ENCODE measurements at places on chromosomes 12 and 14.
A peak's percentile ranks its signal among the peaks of the same experiment; 100 is the strongest.

- DNase-seq, result no peak
Measured at GRCh38 chr12:105072888-105073488, 11.3 kb downstream of the ALDH1L2 start.

DNA sequence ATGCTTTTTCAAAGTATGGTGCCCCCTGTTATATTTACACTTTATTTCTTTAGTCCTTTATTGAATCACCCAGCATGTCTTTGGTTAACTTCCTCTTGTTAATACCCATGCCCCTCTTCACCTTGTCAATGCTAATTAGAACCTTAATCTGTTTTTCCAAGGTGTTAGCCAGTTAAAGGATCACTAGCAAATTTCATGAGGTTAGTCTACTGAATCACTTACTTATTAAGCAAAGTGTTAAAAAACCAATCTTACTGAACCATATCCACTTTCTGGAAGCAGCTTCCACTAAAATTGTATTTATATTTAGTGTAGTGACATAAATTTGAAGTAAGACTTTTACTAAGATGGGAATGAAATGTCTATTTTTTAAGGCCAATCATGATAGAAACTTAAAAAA is 27.9 kb downstream of the TAOK3 start:
- DNase-seq, result no peak

GRCh38 chr14:31418440-31418839 is 1.9 kb downstream of the HEATR5A start:
- no peak for DNase-seq

GRCh38 chr14:22434901-22435550 is 154.0 kb downstream of the DAD1 start:
- DNase-seq, result peak; percentile 44

- DNase-seq, result no peak
Measured at GRCh38 chr12:49044660-49045059, 15.9 kb downstream of the KMT2D start.

GRCh38 chr12:123834845-123835244 is 72.7 kb downstream of the DNAH10 start:
- no peak for DNase-seq

DNA sequence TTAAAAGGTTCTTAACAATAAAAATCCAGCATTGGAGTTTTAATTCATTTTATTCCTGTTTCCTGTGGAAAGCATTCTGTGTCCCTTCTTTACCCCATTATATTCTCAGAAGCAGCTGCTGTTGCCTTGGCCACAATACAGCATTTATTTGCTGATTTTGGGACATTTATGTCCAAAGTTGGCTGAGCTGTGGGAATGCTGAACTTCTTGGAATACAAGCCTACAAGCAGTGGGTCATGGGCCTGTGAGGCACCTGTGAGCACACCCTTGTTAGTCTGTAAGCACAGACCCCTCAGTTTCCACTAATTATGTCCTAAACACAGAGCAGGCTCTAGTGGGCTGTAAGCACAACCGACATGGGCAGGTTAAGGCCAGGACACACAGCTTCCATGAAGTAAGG is 122.2 kb upstream of the IGF1 start:
- DNase-seq, result no peak

GRCh38 chr14:81990312-81990761 is 456.7 kb upstream of the SEL1L start:
- peak; percentile 15 for DNase-seq

- DNase-seq, result no peak
Measured at GRCh38 chr14:58143106-58143505, 8.9 kb downstream of the ARMH4 start.

- peak; percentile 97 for DNase-seq
Measured at GRCh38 chr14:49946320-49947141, 53.6 kb downstream of the ARF6 start.

DNA sequence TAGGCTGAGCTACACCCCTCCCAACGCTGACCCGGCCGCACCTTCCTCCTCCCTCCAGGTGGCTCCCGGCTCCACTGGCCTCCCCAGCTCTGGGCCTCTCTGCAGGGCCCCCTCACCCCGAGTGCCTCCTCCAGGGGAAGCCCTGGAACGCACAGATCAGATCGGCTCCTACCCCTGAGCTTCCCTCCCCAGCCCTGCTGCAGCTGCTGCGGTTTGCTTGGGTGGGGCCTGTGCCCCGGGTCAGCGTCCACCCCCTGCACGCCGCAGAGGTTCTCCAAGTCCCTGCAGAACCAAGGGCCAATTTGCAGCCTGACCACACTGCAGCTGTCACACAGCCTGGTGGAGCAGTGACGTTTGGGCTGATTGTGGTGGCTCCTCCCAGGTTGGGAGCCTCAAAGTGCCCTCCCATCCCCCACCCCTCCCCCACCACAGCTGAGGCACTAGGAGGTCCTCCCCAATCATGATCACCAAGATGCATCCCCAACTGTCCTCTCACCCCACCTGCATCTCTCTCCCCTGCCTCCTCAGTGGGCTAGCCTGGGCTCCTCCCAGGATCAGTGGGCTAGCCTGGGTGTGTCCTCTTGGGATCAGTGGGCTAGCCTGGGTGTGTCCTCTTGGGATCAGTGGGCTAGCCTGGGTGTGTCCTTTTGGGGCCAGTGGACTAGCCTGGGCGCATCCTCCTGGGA is 12.8 kb upstream of the FBRSL1 start:
- DNase-seq, result no peak

- peak; percentile 95 for DNase-seq
Measured at GRCh38 chr12:49342066-49342913, 4.4 kb upstream of the DNAJC22 start.

- DNase-seq, result peak; percentile 63
Measured at GRCh38 chr14:49994951-49995561, 102.2 kb downstream of the ARF6 start.

DNA sequence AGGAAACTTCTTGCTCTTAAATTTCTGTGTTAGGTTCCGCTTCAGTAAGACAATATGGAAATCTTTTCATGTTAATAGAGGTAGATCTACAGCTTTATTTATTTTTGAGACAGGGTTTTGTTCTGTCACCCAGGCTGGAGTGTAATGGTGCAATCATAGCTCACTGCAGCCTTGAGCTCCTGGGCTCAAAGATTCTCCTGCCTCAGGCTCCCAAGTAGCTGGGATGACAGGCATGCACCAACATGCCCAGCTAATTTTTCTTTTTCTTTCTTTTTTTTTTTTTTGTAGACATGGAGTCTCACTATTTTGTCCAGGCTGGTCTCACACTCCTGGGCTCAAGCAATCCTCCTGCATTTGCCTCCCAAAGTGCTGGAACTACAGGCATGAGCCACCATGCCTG is 70.1 kb downstream of the DAO start:
- no peak for DNase-seq

GRCh38 chr12:106481246-106481645 is 101.6 kb upstream of the RFX4 start:
- DNase-seq, result no peak

DNA sequence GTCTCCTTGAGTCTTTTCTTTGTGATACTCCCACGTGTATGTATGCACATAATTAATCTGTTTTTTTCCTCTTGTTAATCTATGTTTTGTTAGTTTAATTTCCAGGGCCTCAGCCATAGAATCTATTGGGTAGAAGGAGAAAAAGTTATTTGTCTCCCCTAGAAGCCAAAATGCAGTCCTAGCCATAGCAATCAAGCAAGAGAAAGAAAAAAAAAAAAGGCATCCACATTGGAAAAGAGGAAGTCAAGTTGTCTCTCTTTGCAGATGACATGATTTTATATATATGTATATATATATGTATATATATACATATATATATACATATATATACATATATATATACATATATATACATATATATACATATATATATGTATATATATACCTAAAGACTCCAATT is 25.4 kb upstream of the ETV6 start:
- no peak for DNase-seq

GRCh38 chr12:49529414-49529813 is 9.4 kb upstream of the KCNH3 start:
- DNase-seq, result no peak

- no peak for DNase-seq
Measured at GRCh38 chr12:39127401-39127800, 222.0 kb upstream of the CPNE8 start.

- DNase-seq, result no peak
Measured at GRCh38 chr14:102071283-102071998, 15.4 kb downstream of the HSP90AA1 start.

GRCh38 chr12:27999970-28000369 is 27.4 kb upstream of the PTHLH start:
- no peak for DNase-seq

GRCh38 chr14:97268097-97268496 is 470.9 kb downstream of the VRK1 start:
- no peak for DNase-seq

Measured in NCI-H524 (cell line).